ENCODE measurements at places on chromosomes 4 and X. TPM values are rescaled to one million over a fixed set of nuclear protein-coding genes. Genes with fewer than 3 reads are reported as not detected.

The REELD1 gene
- total RNA-seq = not detected

The NR0B1 gene
- not detected for total RNA-seq

The RAB33A gene
- 25.4 TPM for total RNA-seq

The MAGEA11 gene
- total RNA-seq = not detected

The PDCL2 gene
- total RNA-seq = not detected

The RBM41 gene
- total RNA-seq = 14.4 TPM

DNA sequence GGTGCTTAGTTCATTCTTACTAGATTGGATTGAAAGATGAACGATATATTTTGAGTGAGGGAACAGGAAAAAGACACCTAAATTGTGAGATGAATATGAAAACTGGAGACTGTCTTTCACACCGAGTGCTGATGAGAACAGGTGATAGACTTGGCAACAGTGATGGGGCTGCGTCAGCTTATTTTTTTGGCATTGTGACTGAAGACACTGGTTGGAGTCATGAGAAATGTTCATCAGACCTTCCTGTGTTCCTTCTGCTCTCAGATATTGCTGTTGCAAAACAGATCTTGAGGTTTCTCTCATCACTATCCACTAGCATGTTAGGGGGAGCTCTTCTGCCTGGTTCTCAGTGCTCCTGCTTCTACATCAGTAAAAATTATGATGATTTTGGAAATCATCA is 124.2 kb upstream of the KCNIP4 start:
- DNase-seq = no peak

- DNase-seq = no peak
These were observed 902.7 kb upstream of the EPHA5 start for GRCh38 chr4:66572949-66573348.

GRCh38 chr4:2836391-2836859 is 7.2 kb upstream of the ADD1 start:
- no peak for DNase-seq

- no peak for DNase-seq
These were observed 16.1 kb downstream of the CLCN4 start for GRCh38 chrX:10172877-10173276.

GRCh38 chr4:152458801-152459302 is 77.0 kb downstream of the FBXW7 start:
- DNase-seq = no peak

GRCh38 chrX:148047200-148047599 is 66.1 kb downstream of the FMR1NB start:
- no peak for DNase-seq

DNA sequence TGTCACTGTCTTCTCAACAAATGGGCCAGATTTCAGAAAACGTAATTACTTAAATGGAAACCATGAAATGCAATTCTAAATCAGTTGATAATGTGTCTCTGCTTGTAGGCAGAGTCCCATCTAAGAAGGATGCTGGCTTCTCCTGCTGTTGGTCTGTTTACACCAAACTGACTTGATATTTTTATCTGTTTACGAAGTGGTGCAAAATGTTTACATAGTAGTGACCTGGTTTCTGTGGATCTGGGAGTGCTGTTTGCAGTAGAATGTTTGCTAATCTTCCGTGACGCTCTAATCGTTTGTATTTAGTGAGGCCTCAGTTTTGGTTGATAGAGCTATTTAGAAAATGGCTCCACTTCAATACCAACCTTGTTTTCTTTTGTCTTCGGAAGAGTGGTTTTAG is 213.5 kb downstream of the VEGFC start:
- no peak for DNase-seq

DNA sequence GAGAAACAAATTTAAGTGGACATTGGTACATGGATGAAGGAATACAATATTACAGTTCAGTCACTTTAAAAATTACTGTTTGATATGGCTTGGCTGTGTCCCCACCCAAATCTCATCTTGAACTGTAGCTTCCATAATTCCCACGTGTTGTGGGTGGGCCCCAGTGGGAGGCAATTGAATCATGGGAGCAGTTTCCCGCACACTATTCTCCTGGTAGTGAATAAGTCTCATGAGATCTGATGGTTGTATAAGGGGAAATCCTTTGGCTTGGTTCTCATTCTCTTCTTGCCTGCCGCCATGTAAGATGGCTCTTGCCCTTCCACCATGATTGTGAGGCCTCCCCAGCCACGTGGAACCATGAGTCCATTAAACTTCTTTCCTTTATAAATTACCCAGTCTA is 804.2 kb upstream of the FRG1 start:
- no peak for DNase-seq

GRCh38 chrX:314781-315595 is 3.6 kb downstream of the GTPBP6 start:
- no peak for DNase-seq

DNA sequence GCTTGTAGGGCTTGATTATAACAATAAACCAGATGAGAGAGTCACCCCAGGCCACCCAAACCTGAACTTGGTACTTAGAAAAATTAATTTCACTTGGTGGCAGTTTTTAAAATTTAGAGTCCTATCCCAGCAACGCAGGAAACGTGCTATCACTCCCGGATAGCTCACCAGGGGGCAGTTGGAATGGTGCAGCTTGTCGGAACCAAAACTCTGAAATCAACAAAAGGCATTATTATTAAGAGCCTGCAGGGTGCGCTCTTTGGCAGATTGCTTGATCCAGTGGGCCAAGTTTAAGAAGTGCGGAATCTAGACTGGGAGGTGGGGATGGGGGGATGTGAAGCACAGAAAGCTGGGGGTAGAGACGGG is 2.4 kb downstream of the FRAS1 start:
- DNase-seq = no peak

GRCh38 chrX:30920271-30920670 is 31.2 kb upstream of the TAB3 start:
- DNase-seq = no peak

- no peak for DNase-seq
These were observed 14.1 kb upstream of the TCEANC start for GRCh38 chrX:13638826-13639225.
